ENCODE measurements at places on chromosomes 2 and 18.

DNA sequence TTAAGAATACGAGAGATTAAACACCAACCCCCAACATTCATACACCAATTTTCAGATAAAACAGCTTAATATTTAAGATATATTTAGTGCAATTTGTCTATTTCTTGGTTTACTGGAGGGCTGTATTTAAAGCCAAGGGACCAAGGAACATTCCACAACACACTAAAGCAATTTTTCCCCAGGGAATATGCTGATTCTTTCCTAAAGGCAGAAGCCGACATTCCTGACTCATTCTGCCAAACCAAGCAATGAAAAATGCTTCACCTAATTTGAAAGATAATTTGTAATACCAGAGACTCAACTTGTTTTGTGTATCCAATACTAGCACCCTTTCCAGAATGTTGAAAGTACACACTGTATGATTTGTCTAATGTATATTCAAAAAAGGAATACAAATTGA is 1267.6 kb upstream of the PIK3C3 start:
- DNase-seq: no peak

DNA sequence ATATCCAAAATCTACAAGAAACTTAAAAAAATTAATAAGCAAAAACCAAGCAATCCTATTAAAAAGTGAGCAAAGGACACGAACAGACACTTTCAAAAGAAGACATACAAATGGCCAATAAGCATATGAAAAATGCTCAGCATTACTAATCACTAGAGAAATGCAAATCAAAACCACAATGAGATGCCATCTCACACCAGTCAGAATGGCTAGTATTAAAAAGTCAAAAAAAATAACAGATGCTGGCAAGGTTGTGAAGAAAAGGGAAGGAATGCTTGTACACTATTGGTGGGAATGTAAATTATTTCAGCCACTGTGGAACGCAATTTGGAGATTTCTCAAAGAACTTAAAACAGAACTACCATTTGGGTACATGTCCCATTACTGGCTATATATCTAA is 128.8 kb upstream of the SESTD1 start:
- DNase-seq: no peak

GRCh38 chr2:119028327-119029174 is 86.6 kb downstream of the MARCO start:
- DNase-seq: no peak

- DNase-seq: no peak
Observed at GRCh38 chr2:14364471-14364870, 268.0 kb upstream of the LRATD1 start.

DNA sequence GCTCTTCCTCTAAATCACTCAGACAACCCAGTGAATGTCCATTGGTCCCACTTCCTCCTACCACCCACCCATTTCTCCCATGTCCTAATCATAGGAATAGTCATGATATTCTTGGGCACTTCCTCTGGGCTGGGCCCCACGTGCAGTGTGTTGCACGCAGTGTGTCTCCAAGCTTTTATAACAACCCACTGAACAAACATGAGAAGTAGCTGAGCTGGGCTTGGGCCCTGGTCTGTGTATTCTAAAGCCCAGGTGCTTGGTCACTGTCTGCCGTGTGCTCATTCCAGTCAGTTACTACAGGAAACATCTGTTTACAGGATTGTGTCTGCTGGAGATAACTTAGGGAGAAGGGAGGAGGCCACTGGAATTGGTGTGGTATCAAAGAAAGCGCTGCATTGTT is 64.2 kb upstream of the THOC1 start:
- no peak for DNase-seq

- DNase-seq: peak; percentile 4
Observed at GRCh38 chr2:21332993-21333625, 209.3 kb downstream of the TDRD15 start.

DNA sequence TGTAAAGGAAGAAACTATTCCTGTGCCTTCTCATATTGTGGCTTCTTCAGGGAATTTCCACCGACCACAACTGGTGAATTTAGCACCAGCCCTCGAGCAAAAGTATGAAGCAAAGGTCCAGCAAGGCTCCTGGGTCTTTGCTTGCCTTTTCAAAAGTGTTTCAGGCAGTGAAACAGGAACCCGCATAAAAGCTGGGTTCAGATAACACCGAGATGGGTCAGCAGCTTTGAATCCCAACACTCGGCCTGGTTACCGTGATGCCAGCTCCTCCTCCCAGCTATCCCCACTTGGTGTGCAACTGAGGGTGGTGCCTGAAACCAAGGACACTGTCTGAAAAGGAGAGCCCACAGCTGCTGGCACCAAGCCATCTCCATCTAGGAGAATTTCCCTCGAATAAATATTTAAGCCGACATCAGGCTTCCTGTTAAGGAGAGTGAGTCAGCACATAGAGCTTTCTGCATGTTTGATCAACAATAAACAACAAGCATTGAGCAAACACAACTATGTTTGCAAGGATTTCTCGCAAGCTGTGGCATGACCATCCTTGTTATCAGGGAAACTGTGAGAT is 69.5 kb downstream of the ANTXR1 start:
- peak; percentile 4 for DNase-seq

GRCh38 chr2:130261099-130261498 is 62.9 kb upstream of the TUBA3E start:
- DNase-seq: no peak

- no peak for DNase-seq
Observed at GRCh38 chr2:169018390-169018789, 12.7 kb downstream of the ABCB11 start.

DNA sequence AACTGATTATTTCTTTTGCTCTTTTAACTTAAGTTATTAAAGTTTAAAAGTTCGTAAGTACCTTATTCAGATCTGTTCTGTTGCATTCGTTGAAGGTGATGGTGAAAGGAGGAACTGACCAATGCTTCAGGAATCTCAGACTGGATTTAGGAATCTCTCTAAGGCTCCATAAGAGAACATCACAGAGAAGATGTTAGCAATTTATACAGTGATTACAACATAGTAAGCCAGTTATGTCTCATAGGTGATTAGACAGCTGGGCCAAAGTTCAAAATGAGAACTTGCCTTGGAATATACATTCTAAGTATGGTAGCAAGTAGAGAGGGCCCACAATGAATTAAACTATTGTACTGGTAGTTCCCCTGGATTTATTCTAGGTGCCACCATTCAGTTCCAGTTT is 3.2 kb downstream of the MARS2 start:
- DNase-seq: no peak

Data from NCI-H774 (cell line).